Activated CD4-positive, alpha-beta T cell treated with anti-CD3 and anti-CD28 coated beads, Interleukin-2, amount 50 U/mL, for 48 hours (primary cell): ENCODE measurements at places on chromosomes 3 and 15.

DNA sequence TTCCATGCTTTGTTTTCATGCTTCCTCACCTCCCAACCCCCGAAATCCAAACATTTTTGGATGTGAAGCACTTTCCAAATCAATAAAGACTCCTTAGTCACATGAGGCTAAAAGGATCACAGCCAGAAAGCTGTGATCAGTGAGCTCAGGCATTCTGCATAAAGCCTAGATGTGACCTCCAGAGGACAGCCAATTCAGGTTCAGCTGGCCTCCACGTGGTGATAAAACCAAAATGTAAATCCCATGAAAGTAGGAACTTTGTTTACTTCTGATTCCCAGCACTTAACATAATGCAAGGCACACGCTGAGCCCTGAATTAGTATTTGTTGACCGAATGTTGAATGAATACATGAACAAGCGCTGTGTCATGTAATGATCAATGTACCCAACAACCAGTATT is 249.5 kb upstream of the EOMES start:
- DNase-seq, result no peak

DNA sequence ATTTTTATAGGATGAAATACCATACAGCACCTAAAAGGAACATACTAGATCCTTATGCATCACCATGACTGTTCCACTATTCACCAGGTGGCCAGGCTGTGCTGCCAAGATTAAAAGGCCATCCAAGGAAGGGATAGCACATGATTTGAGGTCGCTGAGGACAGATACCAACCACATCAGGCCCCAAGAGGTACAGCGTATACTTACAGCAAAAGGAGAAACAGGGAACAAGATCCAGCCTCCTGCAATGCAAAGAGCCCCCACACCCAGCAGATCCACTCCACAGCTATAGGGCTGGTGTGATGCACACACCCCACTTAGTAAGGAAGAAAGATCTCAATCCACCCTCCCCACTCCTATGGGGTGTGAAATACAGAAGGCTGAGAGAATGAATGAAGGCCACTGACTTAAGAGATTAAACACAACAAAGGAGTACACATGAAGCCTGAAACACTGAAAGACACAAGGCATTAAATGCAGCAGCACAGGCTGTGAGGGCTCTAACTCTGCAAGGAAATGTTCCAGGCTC is 32.0 kb upstream of the ZNF445 start:
- peak; percentile 1 for DNase-seq

DNA sequence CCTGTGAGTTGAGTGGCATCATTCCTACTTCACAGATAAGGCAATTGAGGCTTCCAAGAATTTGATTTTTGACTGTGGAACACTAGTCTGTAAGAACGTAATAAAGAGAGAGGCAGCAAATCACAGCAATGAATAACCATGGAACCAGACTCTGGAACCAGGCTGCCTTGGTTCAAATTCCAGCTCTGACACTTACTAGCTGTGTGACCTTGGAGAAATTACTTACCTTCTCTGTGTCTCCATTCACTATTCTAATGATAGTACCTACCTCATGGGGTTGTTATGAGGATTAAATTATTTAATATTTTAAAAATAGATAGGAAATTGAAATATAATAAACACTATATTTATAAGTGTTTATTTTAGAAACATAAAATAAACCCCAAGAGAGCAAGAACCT is 12.6 kb upstream of the IGDCC3 start:
- no peak for DNase-seq

DNA sequence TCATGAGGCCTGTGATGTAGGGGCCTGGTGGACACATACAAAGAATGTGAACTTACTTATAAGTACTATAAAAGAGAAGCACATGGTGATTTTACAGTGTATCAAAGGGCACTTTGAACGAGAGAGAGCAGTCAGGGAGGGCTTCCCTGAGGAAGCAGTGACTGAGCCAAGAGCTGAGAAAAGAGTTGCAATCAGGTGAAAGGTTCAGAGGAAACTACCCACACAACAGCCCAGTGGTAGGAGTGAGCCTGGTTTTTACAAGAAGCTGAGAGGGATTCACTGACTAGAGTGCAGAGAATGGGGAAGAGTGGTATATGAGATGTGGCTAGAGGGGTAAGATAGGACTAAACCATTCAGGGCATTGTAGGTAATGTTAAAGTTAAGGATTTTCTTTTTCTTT is 57.1 kb downstream of the CALML4 start:
- no peak for DNase-seq

DNA sequence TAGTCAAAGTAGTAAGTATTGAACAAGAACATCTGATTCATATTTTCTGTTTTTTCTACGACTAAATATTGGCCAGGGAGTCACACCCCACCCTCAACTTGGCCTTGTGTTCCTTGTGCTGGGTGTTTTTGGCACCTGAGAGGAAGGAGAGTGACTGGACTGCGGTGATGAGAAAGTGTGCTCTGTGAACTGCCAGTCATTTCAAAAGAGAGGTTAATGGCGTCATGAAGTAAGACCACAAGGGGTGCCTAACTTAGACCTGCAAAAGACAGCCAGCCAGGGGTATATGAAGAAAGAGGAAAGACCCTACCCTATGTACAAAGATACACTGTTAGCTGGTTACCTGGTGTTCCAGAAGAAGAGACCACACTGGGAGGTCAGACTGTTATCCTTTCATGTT is 58.4 kb upstream of the COL8A1 start:
- no peak for DNase-seq

DNA sequence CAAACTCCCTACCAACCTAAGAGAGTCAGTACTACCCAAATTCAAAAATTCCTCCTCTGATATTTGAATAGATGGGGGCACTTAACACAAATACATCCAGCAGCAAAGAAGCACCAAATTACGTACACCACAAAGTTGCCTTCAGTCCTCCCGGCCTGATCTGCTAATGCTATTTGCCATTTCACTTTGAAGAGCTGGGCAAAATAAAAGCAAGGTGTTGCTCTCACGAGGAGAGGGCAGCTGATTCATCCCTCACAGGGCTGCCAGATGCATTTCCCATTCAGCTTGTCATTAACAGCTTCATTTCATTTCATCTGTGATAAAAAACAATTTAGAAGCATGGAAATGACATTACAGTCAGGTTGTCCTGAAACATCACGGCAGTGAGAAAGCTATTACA is 283.4 kb upstream of the VEPH1 start:
- no peak for DNase-seq

DNA sequence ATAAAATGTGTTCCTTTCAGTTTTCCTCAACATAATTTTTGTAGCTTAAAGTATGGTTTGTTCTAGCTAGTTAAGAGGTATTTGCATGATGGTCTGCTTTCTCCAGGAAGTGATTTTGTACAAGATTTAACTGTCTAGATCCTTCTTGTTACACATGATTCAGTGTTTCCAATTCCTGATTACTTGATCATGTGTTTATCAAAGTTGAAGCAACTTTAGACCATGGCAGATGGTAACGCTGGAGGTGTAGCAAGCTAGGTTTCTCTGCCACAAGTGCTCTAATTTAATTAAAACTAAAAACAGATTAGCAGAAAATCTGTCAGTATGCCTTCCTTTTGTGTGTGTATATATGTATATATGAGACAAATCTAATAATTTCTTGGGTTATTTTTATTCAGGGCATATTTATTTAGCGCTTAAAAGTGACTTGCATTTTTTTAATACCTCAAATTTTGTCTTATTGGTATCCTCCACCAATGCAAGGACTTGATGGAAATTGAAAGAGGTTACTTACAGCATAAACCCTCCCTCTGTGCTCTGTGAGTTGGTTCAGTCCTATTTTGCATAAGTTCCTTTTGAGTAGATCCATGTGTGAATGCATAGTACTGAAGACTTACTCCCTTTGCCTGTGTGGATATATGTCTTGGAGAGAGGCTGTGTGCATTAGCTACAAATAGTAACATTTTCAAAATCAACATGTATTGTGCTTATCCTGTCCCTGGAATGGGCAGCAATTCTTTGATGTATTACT is 157.3 kb upstream of the CGNL1 start:
- DNase-seq, result no peak

DNA sequence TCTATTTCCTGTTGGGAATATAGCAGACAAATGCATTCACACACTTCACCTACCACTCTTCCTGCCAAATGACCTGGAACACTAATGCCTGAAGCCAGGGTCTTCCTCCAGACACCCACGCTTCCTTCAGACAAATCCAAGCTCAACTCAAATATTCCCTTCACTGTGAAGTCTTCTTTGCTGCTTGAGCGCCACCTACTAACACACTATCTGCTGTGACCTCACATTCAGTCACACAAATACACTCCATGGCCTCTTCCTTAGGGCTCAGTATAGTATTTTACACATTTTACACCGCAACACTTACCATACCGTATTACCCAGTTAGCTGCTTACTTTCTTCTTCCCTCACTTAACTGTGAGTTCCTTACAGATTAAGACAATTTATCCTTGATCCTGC is 149.4 kb downstream of the SHOX2 start:
- DNase-seq, result no peak
